ENCODE measurements at places on chromosomes 11 and 22. TPM values are rescaled to one million over a fixed set of nuclear protein-coding genes. Genes with fewer than 3 reads are reported as not detected.

Gene PAMR1
- 10.8 TPM for total RNA-seq

Gene SMTNL1
- not detected for total RNA-seq

Gene LARGE1
- 24.9 TPM for total RNA-seq

Gene PHLDA2
- total RNA-seq: 3.3 TPM

Gene ABTB2
- 8.2 TPM for total RNA-seq

Gene PLA2G3
- not detected for total RNA-seq

Gene CDC45
- not detected for total RNA-seq

Gene TRAF6
- total RNA-seq: 9.9 TPM

Gene RASGRP2
- 87.0 TPM for total RNA-seq

Gene EHD1
- 44.0 TPM for total RNA-seq

Gene UBQLNL
- 3.7 TPM for total RNA-seq

Gene TEF
- total RNA-seq: 38.7 TPM

DNA sequence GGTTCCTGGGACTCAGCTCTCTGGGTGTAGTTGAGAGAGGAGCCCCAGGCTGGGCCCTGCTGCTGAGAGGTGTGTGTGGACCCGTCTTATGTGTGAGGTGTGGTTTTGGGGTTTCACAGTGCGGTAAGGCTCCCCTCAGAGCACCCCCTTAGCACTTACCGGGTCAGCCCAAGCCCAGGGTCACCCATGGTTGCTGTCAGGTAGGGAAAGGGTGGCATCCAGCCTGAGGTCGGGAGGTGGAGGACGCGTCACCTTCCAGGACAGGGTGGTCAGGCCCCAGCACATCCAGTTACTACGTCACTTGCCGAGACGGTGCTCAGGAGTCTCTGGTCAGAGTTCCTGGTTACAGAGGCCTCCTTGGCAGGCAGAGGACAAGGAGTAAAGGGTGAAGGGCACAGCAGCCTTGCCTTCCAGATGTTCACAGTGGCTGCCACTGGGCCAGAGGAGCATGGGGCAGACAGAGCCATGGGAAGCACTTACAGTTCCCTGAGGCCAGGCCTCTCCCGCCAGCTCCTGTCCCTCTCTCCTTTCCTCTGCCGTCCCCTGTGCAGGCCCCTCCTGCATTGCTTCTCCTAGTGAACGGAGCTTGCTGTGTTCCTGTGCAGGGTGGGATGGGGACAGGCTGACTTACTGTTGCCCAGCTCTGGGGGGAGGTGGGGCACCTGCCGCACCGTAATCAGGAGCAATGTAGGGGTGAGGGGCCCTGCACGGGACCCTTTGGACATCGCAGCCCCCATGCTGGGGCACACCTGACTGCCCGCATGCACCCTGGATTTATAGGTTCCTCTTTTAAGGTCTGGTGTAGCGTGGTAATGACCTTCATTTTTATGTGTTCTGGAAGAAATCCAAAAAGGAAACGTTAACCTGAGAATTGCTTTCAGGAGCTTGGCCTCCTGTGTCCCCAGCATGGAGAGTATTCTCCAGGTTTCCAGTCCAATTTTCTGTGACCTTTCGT is 285.9 kb downstream of the TBC1D22A start:
- DNase-seq: no peak

DNA sequence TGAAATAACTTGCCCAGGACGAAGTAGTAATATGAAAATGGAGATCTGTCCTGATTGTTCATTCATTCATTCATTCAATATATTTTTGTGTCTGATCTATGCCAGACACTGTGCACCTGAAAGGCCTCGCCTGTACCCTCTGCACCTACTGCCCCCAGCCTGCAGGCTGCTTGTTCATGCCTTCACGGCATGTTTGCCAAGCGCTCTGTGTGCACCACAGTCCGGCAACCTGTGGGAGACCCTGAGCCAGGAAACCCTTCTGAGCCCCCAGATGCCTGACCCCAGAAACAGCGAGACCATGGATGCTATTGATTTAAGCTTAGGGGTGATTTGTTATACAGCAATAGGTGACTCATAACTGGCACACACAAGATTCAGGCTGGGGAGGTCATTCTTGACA is 47.0 kb downstream of the RTL6 start:
- no peak for DNase-seq

GRCh38 chr11:69010964-69011623 is 2.0 kb downstream of the MRGPRF start:
- DNase-seq: peak; percentile 69

DNA sequence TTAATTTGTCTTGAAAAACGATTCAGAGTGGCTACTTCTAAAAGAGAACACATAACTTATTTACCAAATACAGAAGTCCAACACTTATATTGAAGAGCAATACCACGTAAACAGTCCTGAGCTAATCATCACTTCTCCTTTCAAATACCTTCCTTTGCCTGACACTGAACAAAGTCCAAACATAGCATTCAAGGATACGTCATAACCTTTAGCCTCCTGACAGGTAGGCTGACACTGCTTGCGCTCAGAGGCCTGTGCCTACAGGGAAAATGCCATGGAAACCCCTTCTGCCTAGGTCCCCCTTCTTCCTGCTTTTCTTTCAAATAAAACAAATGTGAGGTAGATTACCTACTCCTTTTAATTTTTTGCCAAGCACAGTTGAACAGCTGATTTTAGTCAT is 510.0 kb downstream of the INSC start:
- DNase-seq: no peak

GRCh38 chr11:104738918-104739317 is 159.3 kb downstream of the CASP12 start:
- DNase-seq: no peak

- DNase-seq: no peak
Measured at GRCh38 chr22:17647991-17648390, 9.4 kb downstream of the BCL2L13 start.

DNA sequence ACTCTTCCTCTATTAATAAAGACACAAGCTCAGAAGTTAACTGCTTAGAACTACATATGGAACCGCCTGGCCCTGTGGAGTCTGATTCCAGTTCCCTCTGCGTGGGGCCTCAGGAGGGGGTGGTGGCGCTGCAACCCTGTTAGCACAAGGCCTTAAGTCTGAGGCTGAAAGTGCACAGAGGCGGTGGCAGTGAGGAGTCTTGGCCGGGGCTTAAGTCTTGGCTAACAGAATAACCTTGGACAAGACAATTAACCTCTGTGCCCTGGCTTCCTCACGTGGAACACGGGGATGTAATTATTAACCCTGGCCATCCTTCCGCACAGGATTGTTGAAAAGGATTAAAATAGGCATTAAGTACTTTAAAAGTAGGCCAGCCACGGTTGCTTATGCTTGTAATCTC is 191.5 kb downstream of the CEP164 start:
- DNase-seq: no peak

- no peak for DNase-seq
Measured at GRCh38 chr11:13324141-13324540, 46.6 kb downstream of the BMAL1 start.

DNA sequence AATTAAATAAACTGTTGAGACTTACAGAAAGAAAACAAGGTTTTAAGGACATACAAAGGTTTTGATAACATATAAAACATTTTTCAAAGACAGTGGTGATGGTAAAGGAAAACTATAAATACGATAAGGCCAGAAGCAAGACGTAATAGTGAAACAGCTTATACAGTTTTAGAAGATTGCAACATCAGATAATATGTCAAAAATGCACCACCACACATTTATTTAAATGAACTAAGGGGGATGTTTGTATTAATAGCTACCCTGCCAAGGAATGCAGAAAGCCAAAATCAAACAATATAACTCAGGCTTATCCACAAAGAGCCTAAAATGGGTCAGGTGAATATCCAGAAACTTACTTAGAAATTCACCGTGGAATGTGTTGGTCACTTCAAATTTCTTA is 981.6 kb upstream of the FAT3 start:
- DNase-seq: no peak

GRCh38 chr11:57474017-57474802 is 13.9 kb downstream of the RTN4RL2 start:
- no peak for DNase-seq

- no peak for DNase-seq
Measured at GRCh38 chr22:38138961-38139360, 28.5 kb upstream of the BAIAP2L2 start.

DNA sequence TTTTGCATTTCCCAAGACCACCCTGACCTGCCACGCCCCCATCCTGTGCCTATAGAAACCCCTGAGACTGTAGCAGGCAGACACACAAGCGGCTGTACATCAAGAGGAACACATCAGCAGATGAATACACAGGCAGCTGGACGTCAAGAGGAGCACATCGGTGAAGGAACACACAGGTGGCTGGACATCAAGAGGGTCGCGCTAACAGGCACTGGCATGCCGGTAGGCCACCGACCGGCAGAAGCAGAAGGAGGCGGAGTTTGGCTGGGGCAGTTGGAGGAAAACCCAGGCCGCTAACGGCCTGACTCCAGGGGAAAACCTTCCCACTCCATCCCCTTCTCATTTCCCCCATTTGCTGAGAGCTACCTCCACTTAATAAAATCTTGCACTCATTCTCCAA is 5.4 kb upstream of the IPO7 start:
- DNase-seq: no peak

- no peak for DNase-seq
Measured at GRCh38 chr11:8735094-8735493, 52.5 kb downstream of the RPL27A start.

DNA sequence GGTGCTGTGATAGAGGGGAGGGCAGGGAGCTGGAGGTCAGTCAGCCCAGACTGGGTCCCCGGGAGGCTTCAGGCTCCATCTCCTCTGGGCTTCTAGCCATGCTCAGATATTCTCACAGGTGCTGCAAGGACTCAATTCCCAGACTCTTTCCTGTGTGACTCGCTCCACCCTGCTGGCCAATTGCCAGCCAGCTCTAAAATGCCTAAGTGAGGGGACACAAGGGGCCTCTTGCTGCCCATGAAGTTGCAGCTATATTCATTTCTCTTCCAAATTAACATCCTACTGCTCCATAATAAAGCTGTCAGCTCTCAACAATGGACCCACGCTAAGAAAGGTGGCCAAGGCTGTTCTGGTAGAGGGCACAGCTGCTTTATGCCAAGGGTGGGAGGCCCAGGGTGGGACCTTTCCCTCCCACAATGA is 101.5 kb downstream of the PLEKHA7 start:
- no peak for DNase-seq

DNA sequence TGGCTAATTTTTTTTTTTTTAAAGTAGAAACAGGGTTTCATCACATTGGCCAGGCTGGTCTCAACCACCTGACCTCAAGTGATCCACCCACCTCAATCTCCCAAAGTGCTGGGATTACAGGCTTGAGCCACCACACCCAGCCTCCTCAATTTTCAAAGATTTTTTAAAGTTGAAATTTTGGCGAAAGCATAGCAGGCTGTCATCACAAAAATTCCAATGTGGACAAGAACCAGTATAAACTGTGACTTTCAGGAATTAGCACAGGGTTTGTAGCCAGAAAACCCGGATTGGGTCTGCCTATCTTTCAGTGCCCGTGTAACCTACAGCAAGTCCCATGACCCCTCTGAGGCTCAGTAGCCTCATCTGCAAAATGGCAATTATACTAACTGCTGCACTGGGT is 80.2 kb downstream of the SGSM3 start:
- no peak for DNase-seq

GRCh38 chr11:27294654-27295053 is 68.4 kb downstream of the CCDC34 start:
- DNase-seq: no peak

DNA sequence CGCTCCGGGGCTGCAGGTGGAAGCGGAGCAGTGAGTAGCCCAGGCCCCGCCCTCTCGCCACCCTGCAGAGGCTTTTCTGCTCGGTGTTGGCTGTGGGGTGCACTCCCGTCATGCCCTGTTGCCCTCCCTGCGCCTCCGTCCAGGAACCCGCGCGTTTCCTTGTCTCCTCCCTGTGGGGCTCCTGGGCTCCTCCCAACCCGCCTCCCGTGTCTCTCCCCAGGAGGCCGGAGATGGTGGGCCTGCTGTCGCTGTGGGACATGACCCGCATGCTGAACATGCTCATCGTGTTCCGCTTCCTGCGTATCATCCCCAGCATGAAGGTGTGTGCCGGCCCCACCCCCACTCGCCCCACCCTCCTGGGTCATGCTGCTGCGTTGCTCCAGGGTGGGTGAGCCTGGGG is 32.4 kb downstream of the TPCN2 start:
- DNase-seq: no peak

- DNase-seq: no peak
Measured at GRCh38 chr22:49124608-49125007, 703.1 kb downstream of the BRD1 start.

- DNase-seq: peak; percentile 11
Measured at GRCh38 chr22:26542831-26543230, 30.6 kb upstream of the TFIP11 start.

GRCh38 chr11:108500721-108501120 is 2.5 kb upstream of the POGLUT3 start:
- no peak for DNase-seq

GRCh38 chr11:55345306-55345705 is 2.3 kb downstream of the OR4A16 start:
- DNase-seq: no peak

- DNase-seq: no peak
Measured at GRCh38 chr11:73176874-73177155, 34.7 kb upstream of the FCHSD2 start.

DNA sequence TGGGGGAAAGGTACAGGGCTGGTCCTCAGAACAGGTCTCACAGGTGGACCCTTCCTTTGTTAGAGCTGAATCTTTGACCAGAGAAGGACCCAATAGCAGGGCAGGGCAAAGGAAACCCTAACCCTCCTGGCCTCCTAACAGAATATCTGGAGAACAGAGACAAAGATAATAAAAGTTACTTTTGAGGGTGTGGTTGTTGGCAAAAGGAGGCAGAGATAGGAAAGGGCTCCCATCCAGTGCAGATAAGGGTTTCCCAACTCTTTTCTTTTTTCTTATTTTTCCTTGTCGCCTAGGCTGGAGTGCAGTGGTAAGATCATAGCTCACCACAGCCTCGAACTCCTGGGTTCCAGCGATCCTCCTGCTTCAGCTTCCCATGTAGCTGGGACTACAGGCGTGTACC is 11.9 kb downstream of the PCSK7 start:
- DNase-seq: no peak

DNA sequence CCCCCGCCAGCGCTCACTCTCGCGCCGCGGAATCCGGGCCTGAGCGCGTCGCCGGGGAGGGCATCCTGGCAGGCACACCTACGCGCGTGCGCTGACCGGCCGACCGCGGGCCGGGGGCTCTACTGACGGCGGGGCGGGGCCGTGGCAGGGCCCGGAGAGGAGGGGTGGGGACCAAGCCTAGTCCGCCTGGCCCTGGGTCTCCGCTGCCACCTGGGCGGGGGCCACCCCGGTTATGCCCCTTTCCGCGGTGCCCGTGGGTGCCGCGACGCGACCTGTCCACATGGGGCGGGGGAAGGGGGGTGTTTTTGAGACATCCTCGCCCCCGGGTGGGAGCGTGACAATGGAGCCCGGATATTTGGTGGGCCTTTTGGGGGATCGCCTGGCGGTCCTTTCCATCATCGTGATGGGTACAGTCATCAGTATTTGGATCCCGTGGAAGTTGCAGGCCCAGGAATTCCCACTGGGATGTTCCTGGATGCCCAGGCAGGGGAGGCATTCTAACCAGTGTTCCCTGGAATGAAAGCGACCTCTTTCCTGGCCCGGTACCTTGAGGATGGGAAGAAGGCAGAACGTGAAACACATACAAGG is 2.2 kb downstream of the NCAM1 start:
- DNase-seq: no peak

GRCh38 chr22:25013607-25014006 is 61.1 kb downstream of the KIAA1671 start:
- no peak for DNase-seq
